Left colon (tissue), 2 donors: ENCODE measurements at places on chromosomes 1 and 21.
A peak's percentile ranks its signal among the peaks of the same experiment; 100 is the strongest.

DNA sequence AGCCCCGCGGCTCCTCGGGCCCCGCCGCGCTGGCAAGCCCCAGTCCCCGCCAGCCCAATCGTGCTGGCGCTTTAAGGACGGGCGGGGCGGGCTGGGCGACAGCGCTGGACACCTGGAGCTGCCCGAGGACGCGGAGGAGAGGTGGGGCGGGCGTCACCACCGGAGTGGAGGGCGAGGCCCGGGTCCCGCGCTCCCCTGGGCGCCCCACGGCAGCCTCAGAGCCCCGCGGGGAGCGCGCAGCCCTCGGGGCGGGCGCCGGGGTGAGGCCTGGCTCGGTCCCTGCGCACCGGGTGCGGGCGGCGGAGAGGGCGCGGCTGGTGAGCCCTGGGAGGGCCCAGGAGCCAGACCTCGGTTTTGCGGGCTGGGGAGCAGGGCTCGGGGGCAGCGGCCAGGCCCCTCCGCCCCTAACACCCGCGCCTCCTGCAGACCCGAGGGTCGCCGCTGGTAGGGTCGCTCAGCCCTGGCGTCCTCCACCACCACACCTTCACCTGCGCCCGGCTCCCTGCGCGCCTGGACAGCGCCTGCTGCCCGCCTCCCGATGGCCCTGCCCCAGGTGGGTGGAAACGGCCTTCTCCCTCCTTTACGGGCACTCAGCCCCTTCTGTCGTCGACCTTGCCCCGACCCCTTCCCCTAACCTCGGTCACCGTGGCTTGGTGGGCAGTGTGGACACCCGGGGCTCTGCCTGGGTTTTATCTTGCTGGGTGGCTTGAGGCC, at the start of gene TMEM61:
Gene TMEM61, plus strand, starts transcription at position 101 of the 714 bp plus-strand sequence. Its CDS starts 438 bp downstream, at position 539.
- DNase-seq: no peak

DNA sequence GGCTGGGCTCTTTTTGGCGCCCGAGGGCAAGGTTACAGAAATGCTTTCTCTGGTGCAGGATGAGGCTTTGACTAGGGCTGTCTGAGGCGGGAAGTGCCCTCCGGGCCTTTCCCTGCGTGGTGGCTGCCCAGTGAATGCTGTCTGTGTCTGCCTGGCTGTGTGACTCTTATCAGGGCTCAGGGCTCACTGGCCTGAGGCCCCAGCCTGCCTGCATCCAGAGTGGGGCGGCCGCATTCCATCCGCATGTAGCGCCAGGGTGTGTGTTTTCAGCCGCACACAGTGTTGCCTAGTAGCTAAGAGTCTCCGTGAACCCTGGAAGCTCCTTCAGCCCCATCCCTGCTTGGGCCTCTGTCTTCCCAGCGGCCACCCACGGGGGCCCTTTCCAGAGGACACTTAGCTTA, 59.1 kb downstream of the FAAP20 start:
- peak; percentile 56 for DNase-seq

DNA sequence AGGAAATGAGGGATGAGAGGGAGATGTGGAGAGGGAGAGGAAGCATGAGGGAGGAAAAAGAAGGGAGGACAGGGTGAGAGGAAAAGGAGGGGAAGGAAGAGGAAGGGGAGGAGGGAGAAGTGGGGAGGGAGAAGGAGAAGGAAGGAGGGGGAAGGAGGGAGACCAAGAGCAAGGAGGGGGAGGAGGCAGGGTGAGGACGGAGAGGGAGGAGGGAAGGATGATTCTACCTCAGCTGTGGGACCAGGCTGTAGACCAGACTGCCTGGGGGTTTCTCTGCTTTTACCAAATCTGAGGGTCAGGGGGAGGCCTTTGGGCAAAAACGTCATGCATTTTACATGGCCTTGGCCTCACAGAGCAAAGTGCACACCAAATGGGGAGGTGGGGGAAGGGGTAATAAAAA, 94.5 kb downstream of the KCND3 start:
- no peak for DNase-seq

DNA sequence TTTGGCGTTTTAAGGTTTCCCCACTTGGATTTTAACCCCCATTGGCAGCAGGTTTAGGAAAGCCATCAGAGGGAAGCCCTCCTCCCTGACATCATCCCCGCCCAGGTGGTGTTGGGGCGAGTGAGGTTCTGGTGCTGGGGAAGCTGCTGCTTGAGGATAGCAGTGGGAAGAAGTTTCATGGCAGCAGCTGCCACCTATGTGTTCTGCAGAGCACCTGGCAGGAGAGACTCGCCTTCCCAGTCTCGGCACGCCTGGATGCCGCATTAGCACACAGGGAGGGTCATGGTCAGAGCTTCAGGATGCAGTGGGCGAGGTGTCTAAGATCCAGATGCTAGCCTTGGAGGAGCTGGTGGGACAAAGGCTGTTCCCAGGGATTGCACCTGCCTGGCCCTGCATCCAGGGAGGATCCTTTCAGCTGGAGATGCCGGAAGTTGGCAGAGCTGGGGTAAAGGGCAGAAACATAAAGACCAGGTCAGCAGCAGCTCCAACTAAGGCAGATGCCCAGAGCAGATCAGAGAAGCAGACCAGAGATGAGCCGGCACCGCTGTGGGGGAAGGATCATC, 33.9 kb downstream of the ABCG1 start:
- no peak for DNase-seq

DNA sequence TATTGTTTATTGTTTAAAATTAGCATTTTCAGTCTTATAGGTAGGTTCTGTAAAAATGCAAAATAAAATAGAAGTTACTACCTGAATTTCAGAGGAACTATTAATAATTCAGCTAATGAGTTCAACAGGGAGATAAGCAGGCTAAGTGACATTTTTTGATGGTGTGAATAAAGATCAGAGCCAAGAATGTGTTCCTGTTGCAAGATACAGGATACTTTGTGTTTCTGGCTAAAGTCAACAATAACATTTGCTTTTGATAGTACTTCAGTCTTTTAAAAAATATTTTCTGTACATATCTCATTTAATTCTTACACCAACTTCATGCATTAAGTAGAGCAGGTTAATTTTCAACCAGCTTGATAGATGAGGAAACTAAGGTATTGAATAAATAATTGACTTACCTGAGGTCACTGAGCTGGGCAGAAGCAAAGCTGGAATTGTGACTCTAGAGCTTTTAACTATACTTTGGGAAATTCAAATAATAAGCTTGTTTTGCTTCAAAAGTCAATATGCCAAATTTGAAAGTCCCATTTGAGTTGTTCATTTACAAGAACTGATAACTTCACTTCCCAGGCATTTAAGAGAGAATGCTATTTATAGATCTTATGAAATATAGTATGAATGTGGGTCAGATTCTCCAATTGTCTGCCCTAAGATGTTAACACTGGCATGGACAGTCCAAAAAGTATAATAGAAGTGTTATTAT, 6.0 kb downstream of the GORAB start:
- no peak for DNase-seq

- no peak for DNase-seq
Observed at GRCh38 chr1:201183209-201183608, 7.4 kb upstream of the IGFN1 start.

DNA sequence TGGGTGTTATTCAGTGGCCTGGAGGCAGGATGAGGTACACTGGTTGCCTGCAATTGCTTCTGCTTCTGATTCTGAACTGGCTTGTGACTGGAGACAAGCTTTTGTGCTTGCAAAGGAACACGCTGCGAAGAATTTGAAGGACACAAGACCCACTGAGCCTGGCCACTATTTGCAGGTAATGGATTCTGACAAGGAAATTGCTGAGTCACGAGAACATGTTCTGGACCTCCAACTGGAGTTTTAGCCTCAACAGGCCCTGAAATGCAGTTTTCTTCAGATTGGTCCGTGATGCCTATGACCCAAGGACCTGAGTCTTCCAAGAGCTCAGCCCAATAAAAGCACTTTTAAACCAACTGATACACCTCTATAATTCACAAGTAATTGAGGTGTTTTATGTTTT, 4.6 kb downstream of the RAB3GAP2 start:
- no peak for DNase-seq

DNA sequence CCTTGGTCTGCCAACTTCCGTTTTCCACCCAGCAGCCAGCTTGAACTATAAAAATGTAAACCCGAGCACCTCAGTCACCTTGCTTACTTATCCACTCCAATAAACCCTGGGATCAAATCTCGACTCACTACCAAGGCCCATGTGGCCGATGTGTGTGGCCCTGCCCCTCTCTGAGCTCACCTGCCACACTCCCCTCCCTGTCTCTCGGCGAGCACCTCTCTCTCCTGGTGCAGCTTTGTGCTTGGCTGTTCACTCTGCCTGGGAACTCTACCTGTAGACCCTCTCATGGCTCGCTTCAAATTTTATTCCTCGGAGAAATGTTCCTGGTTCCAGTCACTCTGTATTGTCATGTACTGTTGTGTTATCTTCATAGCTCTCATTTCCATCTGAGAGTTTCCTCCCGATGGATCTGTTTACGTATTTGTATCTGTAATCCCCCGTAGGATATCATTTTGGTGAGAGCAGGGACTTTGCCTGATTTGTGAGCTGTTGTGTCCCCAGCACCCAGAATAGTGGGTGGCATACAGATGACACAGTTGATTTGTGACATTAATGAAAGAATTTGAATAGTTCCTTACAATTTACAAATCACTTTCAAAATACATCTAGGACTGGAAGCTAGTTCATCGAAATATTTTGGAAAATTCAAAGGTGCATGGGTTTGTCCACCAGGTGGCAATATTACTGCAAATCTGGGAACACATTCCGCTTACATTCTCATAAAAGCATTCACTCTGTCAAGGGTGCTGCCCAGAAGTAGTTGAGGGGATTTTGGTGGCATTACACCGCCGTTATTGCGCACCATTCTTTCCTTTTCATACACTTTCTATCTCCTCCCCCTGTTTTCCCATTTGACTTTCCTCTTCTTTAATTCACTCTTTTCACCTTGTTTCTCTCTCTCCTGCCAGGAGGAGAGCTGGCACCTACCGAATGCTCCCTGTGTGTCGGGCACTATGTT, 95.3 kb downstream of the ABCA4 start:
- no peak for DNase-seq

DNA sequence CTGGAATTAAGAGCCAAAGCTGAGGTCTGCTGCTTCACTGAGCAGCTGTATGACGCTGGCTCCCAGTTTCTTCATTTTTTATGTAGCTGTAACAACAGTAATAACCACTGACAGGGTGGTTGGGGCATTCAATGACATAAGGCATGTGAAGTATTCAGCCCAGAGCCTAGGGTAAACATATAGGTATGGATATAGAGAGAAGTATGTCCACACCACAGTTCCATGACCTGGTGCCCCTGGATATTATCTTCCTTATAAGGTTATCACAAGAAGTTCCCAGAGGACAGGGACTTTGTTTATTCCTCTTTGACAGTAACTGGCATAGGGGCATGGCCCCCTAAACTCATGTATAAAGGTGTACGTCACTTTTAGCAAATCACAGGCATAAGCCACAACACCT, 14.7 kb downstream of the RAB42 start:
- DNase-seq: no peak

DNA sequence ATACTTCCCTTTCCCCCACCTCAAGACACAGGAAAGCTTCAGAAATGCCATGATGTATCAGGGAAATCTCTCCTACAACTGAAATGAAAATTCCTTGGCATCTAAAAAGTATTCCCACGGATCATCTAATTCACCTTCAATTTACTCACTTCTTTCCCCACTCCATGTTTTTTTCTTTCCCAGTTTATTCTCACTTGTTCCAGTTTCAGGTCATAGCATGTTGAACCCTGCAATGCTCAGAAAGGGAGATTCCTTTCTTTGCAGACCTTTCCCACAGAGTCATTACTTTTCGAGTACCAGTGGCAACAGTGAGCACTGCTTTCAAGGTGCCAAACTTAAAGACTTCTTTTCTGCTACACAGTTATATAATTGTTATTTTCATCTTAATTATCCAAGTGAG, 305.0 kb downstream of the VAV3 start:
- DNase-seq: no peak

GRCh38 chr1:61080413-61081143, 1.8 kb upstream of the NFIA start:
- DNase-seq: no peak

GRCh38 chr1:109610609-109611307, 8.7 kb downstream of the GNAT2 start:
- DNase-seq: no peak

DNA sequence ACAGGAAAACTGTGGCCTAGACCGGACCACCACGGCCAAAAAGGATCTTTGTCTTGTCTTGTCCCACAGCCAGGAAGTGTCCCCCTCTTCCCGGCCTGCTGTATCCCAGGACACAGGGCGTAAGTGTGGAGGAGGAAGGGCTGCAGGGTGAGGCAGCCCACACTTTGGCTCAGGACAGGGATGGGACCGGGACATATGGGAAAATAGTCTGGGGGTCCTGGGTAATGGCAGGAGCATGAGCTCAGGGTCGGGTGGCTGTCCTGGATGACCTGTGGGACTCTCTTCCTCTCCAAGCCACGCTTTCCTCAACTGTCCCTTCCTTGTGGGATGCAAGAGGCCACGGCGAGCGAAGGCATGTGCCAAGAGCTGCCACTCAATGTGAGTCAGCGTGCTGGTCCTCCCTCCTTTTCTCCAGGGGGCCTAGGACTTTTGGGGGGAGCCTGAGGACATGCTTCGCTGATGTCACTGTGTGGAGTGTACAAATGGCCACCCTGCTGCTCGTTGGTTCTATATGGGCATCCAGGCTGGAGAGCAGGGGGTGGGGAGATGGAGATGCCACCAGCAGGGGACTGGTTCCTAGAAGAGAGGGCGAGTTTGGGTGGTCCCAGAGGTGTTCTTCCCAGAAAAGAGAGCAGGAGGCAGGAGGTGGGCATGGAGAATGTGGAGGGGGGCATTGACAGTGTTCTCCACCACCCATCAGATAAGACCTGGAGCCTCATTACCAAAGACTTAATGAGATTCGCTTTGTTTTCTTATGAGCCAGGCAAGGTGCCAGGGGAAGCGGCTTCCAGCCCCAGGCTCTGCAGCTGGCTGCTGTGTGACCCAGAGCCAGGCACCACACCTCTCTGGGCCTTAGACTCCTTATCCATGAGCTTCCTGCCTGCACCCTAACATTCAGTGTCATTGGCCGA, 11.5 kb upstream of the PADI1 start:
- no peak for DNase-seq

DNA sequence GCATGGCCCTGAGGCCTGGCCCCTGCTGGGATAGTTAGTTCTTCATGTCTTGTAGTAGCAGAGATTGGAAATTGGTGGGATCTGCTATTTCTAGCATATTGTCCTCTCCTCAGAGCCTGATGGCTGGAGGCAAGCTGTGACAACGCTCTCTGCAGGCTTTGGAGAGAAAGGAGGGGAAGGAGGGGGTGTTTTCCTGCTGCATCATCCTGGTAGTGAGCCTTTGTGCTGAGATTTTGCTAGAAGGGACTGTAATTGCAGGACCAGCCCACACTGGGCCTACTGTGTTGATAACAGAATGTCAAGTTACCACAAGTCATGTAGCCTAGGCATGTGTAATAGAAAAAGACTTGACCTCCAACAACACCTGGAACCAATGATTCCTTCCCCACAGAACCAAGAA, 351.0 kb downstream of the SIPA1L2 start:
- DNase-seq: no peak

DNA sequence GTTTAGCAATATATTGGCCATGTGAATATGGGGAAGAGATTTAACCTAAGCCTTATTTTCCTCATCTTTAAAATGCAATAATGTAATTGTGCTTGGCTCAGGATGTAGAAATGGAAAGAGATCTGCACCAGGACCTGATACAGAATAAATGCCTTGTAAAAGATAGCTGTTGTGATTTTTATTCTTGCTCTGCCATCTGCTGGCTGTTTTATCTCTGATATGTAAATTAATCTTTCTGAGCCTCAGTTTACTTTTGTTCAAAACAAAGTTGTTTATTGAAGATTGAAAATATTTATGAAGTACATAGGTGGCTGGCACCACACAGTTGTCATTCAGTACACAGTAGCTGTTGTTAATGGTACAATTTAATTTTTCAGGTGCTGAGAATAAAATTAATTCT, 21.9 kb downstream of the ZYG11B start:
- no peak for DNase-seq

- DNase-seq: no peak
Observed at GRCh38 chr1:31152181-31152795, 86.8 kb upstream of the PUM1 start.
